ENCODE measurements at places on chromosomes 3 and 15.

DNA sequence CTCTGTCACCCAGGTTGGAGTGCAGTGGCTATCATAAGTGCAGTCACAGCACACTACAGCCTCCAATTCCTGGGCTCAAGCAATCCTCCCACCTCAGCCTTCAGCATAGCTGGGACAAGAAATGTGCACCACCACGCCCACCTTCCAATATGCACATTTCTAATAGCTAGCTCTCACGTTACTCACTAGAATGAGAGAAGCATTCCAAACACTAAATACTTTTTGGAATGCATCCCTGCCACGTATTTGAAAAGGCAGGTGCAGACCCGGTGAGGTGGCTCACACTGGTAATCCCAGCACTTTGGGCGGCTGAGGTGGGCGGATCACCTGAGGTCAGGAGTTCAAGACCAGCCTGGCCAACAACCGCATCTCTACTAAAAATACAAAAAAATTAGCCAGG is 7.6 kb upstream of the TCF12 start:
- no peak for DNase-seq

DNA sequence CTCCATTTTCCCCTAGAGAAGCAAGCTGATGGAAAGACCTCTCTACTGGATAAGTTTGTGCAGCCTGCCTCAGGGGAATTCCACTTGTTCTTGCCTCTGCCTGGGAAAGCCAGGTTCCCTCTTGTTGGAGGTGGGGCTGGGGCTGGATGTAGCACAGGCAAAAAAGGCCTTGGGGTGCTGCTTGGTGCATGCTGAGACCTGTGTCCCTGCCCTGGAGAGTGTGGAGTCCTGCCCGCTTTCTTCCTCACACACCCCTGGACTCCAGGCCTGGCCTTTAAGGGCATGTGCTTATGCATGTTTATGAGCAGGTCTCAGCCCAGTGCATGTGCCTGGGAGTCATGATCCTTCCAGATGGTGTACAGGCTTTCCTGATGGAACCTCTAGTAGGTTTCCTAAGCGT is 23.5 kb upstream of the JMJD7 start:
- no peak for DNase-seq

DNA sequence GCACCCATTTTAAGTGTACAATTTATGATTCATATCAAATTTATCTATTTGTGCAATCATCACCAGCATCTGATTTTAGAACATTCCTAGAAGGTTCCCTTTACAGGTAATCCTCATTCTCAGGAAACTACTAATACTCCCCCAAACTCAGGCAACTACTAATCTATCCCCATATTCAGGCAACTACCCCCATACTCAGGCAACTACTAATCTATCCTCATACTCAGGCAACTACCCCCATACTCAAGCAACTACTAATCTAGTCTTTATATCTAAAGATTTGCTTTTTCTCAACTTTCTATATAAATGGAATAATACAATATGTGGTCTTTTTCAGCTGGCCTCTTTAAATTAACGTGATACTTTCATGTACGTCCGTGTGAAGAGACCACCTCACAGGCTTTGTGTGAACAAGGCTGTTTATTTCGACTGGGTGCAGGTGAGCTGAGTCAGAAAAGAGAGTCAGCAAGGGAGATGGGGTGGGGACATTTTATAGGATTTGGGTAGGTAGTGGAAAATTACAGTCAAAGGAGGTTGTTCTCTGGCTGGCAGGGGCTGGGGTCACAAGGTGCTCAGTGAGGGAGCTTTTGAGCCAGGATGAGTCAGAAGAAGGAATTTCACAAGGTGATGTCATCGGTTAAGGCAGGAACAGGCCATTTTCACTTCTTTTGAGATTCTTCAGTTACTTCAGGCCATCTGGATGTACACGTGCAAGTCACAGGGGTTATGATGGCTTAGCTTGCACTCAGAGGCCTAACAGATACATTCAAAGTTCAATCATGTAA is 1444.5 kb upstream of the CADM2 start:
- DNase-seq: no peak

DNA sequence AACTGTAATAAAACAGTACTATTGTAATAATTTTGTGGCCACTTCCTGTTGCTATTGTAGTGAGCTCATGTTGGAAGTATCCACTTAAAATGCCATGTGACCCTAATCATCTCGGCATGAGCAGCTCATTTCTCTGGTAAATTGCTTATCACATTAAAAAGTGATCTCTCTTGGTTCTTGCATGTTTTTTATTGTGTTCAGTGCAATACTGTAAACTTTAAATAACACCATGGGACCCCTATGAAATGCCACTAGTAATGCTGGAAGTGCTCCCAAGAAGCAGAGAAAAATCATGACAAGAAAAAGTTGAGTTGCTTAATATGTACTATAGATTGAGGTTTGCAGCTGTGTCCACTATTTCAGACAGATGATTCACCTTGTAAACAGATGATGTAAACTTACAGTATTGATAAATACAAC is 45.6 kb downstream of the NMD3 start:
- no peak for DNase-seq

- DNase-seq: no peak
Observed at GRCh38 chr3:49016414-49017228, 1.8 kb downstream of the DALRD3 start.

DNA sequence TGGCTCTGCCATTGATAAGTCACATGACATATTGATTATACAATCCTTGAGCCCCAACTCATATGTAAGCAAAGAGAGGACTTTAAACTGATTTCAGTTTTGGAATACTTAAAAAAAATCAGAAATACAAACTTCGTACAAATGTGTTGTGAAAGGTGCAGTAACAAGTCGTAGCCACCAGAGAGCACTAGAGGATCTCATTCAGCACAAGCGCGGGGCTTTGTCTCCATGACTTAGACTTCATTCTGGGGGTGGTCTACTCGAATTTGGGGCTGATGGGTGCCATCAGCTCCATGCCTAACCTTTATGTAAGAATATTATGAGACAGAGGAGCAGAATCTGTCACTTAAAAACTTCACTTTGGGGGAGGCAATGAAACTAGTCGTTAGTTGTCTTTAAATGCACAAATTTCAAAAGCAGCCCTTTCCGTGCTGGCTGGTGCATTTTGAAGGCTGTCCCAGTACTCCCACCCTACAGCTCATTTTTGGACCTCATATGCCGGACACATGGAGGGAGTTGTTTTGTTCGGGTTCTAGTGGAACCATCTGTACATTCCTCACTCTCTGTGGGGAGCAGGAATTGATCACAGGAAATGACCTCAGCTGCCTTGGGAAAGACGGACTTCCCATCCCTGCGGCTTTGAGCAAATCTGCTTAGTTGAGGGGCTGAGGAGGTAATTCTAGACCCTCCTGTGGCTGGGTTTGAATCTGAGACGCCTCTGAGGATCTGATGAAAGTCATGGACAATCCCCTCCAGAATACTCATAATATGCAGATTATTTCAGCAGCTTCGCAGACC is 27.5 kb upstream of the MASP1 start:
- peak; percentile 32 for DNase-seq

GRCh38 chr3:192597506-192597905 is 129.8 kb downstream of the FGF12 start:
- DNase-seq: no peak

- DNase-seq: no peak
Observed at GRCh38 chr3:59426821-59427565, 377.2 kb upstream of the CFAP20DC start.

DNA sequence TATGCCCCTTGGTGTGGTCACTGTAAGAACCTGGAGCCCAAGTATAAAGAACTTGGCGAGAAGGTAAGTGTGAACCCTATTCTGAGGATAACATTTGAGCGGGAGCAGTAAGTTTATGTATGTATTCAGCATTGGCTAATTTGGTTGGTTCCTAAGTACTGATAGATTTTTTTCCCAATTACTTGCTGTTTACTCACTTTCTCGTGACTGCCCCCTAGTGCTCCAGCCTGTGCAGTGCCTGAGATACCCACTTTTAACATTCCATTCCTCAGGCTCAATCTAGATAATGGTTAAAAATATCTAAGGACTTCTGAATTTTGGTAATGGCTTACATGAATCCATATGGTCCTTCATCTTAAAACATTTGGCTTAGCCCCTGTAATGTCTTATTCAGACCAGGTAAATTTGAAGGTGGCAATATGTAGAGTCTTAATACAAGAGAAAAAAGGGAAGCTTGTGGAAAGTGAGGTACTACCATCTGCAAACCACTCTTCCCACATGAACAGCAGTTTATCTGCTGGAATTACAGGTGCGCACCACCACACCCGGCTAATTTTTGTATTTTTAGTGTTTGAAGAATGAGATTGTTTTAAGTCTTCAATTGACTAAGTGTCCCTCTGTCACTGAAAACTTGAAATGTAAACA is 7.1 kb downstream of the ELL3 start:
- DNase-seq: no peak

- no peak for DNase-seq
Observed at GRCh38 chr15:80480909-80481308, 76.7 kb downstream of the ARNT2 start.

DNA sequence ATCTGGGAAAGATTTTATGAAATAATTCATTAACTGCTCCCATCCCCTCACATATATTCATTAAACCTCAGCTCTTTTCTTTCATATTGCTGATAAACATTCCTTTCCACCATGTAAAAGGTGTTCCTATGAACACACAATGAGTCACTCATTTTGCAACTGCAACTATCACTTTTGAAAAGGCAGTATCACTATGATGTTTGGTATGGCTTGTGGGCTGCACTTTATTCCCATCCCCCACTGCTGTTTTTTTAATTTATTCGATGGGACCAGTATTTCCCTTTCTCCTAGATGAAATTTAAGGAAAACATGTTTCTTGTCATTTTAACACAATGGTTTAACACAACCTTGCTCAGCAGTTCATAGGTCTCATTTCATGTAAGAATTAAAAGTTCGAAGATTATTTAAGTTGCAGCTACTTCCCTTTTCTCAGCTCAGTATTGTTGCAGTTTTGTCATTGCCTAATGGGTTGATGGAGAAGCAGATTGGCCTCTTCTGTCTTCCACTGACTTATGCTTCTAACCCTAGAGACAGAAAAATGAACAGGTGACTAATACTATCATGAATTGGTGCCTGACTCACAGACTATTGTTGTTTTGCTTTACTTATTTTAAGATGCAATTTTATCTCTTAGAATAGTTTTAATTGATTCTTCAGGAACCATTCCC is 280.3 kb downstream of the ZPLD1 start:
- no peak for DNase-seq

GRCh38 chr3:194137008-194137505 is 1.1 kb downstream of the HES1 start:
- no peak for DNase-seq

DNA sequence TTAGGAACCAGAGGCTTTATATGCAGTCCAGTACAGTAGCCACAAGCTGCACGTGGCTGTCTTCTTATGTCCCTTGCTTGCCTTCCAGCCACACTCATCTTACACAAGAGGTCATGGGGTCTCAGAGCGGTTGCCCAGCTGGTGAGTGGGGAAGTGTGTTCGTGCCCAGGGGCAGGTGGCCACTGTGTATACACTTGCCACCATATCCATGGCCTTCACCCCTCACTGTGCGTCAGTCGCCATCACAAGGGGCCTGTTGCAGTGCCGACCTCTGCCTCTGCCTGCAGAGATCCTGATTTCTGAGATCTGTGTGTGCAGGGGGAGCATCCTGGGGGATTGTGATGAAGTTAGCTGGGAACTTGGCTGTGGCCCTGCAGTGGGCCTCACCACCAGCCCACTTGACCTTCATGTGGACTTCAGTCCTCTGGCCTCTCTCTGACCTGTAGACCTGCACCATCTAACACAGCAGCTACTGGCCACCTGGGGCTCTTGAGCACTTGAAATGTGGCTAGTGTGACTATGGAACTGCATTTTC is 43.1 kb upstream of the SACM1L start:
- DNase-seq: no peak

GRCh38 chr15:57321973-57322601 is 54.2 kb upstream of the CGNL1 start:
- DNase-seq: peak; percentile 84

DNA sequence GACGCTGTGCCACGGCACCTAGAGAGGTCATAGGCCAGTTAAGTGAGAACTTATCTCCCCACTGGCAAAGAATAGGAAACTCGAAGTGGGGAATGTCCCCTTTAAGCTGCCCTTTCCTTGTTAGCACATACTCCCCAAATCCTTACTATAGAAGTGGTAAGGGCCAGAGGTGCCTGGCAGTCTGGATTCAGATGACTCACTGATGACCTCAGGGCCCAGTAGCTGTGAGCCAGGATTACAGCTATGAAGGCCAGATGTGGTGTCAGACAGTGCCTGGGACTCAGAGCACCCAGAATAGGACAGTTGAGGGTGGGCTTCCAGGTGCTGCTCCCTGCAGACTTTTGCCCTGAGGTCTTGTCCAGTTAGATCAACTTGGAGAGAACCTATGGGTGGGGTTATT is 37.7 kb downstream of the PDIA5 start:
- DNase-seq: no peak

DNA sequence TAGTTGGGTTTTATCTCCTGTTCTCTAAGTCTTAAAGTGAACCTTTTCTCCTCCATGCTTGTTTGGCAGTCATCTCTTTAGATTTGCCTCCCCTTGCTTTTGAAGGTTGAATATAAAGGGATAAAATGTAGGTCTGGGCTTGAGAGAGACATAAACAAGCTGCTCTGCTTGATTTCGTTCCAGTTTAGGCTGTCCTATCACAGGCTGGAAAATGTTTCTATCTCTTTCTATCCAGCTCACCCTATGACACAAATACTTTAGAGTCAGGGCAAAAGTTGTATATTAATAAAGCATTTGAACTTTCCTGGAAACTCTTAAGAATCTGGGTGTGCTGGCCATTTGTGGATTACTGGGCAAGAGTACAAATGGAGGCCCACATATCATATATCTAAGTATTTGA is 29.5 kb upstream of the ZBBX start:
- no peak for DNase-seq

DNA sequence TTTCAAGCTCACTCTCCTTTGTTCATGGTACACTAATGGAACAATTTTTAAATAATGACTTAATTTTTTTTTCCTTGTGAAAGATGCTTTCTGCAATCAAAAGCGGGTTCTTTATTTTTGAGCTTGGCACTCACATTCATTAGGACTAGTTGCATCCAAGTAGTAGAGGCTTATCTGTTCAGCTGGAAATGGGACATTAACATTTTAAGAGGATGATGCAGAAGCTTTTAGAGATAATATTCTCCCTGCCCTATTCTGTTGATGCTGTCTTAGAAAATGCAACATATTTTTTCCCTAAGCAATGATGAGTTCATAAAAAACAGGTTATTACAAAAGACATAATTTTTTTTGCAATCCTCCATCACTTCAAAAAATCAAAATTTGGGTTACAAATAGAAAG is 900.6 kb downstream of the NTRK3 start:
- DNase-seq: no peak

DNA sequence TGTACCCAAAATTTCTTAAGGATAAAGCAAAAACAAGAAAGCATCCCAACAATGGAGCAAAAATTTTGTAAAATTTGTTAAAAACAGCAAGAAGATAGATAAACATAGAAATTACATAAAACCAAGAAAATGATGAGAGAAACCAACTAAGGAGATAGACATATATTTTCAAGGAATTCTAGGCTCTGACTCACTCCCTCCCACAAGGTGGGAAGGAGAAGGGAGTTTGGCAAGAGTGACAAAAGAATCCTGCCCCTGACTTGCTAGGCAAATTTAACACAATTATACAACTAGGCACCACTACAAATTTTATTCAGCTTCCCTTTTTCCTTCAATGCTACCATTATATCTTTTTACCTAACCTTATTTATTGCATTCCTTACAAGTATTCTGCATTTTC is 70.9 kb downstream of the MYO9A start:
- DNase-seq: no peak

- DNase-seq: no peak
Observed at GRCh38 chr15:68333775-68334470, 56.4 kb downstream of the FEM1B start.
